Dermis blood vessel endothelial cell (primary cell): ENCODE measurements at places on chromosomes 4 and X.

DNA sequence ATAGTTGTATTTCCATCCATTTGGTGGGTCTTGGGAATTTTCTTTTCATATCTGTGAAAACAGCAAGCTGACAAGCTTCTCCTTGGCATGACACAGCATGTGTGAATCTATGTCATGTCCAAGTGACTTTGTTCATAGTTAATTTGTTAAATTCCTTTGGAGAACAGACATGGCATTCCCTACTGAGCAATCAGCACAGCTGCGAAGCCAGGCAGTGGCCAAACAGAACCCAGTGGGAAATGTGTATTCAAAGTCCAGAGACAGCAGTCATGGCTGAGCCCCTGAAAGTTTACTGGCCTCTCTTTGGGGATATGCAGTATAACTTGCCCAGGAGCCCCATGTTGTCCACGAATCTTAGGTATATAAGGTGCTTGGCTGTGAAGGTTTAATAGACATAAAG, 474.7 kb downstream of the NKX6-1 start:
- DNase-seq = no peak

DNA sequence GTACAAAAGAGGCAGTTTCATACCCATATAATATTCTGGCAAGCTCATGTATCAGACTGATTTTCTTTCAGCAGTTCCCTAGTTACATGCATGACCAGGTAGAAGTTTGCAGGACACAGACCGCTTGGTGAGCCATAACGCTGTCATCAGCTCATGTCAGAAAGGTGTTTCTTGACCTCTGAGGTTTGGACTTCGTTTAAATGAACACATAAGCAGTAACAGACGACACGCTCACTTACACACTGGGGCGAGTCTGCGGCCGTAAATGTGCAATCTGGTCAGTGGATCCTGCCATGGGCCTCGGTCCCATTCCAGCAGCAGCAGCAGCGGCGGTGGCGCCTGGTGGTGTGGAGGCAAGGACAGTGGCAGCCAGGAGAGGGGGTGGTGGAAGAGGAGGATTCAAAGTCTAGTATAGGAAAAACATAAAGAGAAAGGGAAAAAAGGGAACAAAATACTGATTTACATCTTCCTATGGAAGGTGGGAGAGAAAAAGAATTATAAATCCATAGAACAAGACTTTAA, 111.9 kb upstream of the CBR4 start:
- no peak for DNase-seq

GRCh38 chrX:12308420-12308819, 170.1 kb downstream of the FRMPD4 start:
- no peak for DNase-seq

DNA sequence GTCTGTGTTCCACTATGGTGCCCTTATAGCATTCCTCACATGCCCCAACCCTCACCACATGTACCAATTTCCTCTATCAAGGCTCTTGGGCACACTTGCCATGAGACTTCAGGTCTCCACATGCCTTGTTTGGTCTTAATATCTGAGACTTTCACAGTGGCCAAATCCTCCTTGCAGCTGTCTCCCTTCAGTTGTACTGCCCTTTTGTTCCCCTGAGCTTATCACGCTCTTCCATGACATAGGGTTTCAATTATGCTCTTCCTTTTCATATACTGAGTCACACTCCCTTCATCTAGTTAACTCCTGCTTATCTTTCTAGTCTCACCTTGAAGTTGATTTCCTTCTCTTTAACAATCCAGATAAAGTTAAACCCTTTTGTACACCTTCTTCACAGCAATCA, 212.9 kb downstream of the PDHA2 start:
- DNase-seq = no peak

DNA sequence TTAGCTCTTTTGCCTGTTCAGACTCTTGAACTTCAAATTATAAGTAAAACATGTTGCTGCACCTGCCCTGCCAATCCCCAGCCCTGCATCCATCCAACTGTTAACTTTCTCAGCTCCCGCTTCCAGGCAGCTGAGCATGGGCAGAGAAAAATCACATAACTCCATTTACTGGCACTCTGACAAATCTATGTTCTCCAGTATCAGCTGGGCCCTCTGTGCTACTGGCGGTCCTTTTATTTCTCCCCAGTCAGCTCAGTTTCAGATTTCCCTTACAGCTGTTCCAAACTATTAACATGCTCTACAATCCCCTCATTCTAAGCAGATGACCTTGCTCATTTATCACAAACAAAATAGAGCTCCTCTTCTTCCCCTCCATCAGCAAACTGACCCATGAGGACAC, 240.4 kb upstream of the TET2 start:
- no peak for DNase-seq

GRCh38 chr4:139027776-139028175, 12.2 kb downstream of the NOCT start:
- DNase-seq = peak; percentile 65

- DNase-seq = no peak
Observed at GRCh38 chr4:81256059-81256970, 41.3 kb upstream of the PRKG2 start.

DNA sequence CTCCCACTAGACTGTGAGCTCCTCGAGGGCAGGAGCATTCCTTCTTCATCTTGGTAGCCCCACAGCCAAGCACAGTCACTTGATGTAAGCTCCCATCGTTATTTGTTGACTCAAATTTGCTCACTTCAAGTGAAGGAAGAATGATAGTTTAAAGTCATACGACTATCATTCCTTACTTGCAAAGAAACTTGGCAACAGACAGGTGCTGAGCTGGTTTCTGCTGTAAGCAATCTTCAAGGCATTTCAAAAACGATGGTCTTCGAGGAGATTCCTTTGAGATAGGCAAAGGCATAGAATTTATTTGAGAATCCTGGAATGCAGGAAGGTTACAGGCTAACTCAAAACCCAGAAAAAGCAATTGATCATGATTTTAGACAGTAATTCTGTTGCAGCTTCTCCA, 64.8 kb downstream of the QDPR start:
- no peak for DNase-seq

- DNase-seq = no peak
Observed at GRCh38 chr4:18025288-18025687, 3.7 kb upstream of the LCORL start.

GRCh38 chr4:173227756-173228155, 59.1 kb downstream of the GALNT7 start:
- DNase-seq = no peak

DNA sequence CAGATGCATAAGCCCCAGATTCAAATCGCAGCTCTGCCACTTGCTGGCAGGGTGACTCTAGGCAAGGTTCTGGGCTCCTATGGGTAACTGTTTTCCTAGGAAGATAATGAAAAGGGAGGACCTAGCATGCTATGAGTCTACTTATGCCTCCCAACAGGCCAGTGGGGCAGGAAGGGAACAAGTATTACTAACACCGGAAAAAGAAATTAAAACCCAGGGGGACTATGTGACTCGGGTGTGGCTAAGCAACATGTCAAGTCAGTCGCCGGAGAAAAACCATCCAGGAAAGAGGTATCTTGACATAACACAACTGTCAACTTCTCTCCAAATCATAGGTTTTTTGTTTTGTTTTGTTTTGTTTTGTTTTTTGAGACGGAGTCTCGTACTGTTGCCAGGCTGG, 45.5 kb upstream of the RBPJ start:
- no peak for DNase-seq

DNA sequence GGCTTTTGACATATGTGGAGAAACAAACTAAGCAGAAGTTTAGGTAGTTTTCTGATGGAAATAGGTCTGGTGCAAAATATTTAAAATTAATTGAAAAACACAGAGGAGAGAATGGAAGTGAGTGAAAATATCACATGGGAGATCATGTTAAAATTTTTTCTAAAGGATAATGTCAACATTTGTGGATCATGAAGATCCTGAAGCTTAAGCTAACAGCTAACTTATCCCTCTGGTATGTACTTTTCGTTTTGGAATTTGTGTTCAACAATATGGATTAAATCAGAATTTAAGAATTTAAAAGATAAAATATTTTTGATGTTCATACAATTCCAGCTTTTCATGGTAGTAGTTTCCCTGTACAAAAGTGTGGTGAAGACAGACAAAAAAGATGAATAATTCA, 572.8 kb upstream of the FAM241A start:
- no peak for DNase-seq

- DNase-seq = no peak
Observed at GRCh38 chrX:10041383-10041782, 74.2 kb downstream of the CLDN34 start.

- DNase-seq = no peak
Observed at GRCh38 chr4:13267091-13267490, 217.0 kb downstream of the RAB28 start.

DNA sequence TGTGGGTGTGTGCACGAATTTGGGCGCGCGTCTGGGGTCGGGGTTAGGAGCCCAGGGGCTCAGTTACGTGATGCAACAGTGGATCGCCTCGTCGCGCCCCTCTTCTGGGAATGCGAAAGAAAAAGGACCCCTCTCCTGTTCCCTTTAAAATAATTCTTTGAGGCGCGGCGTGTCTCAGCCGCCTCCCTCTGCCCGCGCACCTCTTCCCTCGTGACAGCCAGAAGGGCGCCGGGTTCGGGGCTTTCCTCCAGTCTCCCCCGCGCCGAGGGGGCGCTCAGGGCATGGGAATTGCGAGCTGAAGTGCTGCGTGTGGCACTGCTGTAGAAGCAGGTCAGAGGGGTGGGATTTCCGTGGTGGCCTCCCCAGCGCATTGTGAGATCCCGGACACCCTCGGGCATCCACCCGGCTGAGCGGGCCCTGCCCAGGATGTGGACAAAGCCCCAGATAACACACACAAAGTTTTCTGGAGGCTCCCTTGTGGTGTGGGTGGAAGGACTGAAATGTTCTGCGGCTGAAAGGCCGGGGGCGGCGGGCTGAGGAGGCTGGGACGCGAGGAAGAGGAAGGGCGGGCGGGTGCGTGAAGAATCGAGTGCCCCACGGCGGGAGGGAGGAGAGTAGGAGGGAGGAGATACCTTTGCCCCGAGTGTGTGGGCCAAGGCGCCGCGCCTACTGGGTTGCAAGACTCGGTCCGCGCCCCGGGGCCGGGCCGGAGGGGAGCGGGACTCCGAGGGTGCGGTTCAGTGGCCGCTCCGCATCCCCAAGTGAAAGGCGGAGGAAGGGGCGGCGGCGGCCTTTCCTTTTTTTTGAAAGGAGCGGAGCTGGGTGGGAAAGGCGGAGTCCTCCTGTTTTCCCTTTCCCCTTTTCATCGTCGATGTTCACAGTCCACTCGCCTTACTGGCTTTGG, 752 bp downstream of the SEPTIN11 start:
- DNase-seq = peak; percentile 48

GRCh38 chr4:127498366-127498765, 134.4 kb upstream of the INTU start:
- DNase-seq = no peak

- no peak for DNase-seq
Observed at GRCh38 chr4:151439320-151439719, 30.3 kb downstream of the FHIP1A start.

GRCh38 chr4:73679836-73680235, 59.6 kb upstream of the RASSF6 start:
- peak; percentile 74 for DNase-seq

GRCh38 chr4:38150766-38151165, 190.6 kb downstream of the PTTG2 start:
- no peak for DNase-seq

DNA sequence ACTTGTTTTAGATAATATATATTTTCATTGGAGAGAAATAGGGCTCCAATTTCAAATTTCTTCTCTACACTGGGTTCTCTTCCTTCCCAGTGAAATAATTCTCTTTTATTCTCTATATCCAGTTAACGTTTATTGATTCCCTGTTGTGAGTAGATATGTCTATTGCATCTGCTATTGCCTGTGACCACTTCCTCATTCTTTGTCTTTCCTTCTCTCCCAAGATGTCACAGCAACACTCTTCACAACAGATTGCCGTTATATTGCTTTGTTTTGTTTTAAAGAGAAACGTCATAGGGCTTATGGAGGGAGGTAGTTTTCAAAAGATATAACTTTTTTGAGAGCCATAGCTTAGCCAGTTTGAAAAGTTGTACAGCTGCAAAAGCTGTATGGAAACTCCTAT, 343.8 kb downstream of the ARHGAP24 start:
- DNase-seq = no peak

- DNase-seq = no peak
Observed at GRCh38 chrX:31012509-31013025, 59.3 kb downstream of the FTHL17 start.

- DNase-seq = no peak
Observed at GRCh38 chrX:117989512-117989911, 127.1 kb downstream of the KLHL13 start.

DNA sequence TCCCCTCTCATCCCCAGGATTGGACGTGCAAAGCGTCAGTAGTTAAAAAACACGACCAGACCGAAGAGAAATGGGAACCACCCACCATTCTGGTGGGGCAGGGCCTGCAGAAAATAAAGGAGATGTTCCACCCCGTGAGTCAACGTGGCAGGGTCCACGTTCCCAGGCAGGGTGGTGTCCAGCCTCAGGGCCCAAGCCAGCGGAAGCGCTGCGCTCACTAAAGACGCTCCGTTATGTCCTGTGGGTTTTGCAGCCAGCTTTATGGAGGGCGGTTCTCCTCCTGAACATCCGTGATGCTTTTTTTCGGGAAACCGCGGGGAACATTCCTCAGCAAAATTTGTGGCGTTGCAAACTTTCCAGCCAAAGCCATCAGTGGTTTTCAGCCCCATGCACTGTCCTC, 93.4 kb upstream of the SHOX start:
- no peak for DNase-seq

- DNase-seq = no peak
Observed at GRCh38 chr4:59655996-59656395, 1544.1 kb upstream of the ADGRL3 start.

- DNase-seq = peak; percentile 25
Observed at GRCh38 chrX:84187533-84188319, at the start of gene RPS6KA6. Gene RPS6KA6 (minus strand): TSS chrX:84188199. CDS start chrX:84187899, 300 bp downstream.

DNA sequence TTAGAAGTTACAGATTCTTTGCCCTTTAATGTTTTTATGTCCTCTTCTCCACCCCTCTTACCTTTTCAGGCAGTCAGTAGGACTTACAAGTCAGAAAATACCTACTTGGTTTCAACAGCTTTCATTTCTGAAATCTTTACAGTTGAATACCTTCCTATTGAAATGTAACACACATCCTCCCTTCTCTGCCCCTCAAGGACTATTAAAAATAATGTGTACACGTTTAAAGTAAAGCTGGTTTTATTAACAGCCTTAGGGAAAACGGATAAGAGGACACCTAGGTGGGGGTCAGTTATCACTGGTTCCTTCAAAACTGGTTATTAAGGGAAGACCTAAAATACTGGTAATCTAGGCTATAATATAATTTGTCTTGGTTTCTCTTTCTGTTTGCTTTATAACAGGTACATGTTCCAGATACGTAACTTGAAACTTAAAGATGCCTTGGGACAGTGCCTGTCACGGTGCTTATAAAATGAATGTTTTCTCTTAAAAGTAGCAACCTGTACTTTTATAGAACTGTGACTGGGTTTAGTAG, 1.8 kb downstream of the CCSER1 start:
- DNase-seq = no peak

- DNase-seq = no peak
Observed at GRCh38 chrX:10103023-10103422, 53.8 kb upstream of the CLCN4 start.

GRCh38 chrX:39152106-39152649, 350.9 kb downstream of the MID1IP1 start:
- DNase-seq = peak; percentile 20

- DNase-seq = no peak
Observed at GRCh38 chrX:118862091-118862490, 38.5 kb downstream of the ZCCHC12 start.
